ENCODE measurements at places on chromosomes 2 and 18.

DNA sequence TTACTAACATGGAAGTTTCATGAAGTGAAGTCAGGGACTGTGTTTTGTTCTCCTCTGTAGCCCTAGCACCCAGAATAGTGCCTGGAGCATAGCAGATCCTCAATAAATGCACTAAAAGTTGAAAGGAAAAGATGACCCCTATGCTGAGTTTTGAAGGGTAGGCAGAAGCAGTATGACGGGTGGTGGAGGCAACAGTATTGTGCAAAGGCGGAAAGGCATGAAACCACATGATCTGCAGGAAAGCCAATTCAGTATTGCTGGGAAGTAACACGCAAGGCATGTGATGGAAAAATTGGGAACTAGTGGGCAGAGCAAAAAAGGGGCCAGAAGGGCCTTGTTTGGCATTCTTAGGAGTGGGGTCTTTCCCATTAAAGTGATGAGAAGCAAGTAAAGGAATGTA is 23.1 kb downstream of the DTNB start:
- DNase-seq: no peak

- no peak for DNase-seq
Observed at GRCh38 chr2:62713837-62714236, 8.3 kb downstream of the EHBP1 start.

GRCh38 chr2:180021850-180022249 is 14.8 kb upstream of the CWC22 start:
- DNase-seq: no peak

GRCh38 chr2:220191031-220191430 is 563.6 kb downstream of the SLC4A3 start:
- no peak for DNase-seq

GRCh38 chr2:224799691-224800090 is 83.5 kb upstream of the CCDC195 start:
- DNase-seq: no peak

DNA sequence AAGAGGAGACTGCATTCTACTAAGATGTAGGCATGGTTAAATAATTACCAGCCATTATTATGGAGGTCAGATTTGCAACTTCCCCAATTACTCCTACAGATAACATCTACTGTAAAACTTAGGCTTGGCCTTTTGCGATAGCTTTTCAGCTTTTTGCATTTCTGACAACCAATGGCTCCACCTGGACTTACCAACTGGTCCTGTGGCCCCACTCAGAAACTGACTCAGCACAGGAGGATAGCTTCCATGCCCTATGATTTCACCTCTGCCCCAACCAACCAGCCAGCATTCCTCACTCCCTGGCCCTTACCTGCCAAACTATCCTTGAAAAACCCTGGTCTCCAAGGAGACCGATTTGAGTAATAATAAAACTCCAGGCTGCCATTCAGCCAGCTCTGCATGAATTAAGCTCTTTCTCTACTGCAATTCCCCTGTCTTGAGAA is 28.2 kb downstream of the TUBB6 start:
- DNase-seq: no peak

- DNase-seq: no peak
Observed at GRCh38 chr2:156803967-156804366, 367.8 kb downstream of the GPD2 start.

- no peak for DNase-seq
Observed at GRCh38 chr2:10303181-10303693, 533 bp downstream of the HPCAL1 start.

- no peak for DNase-seq
Observed at GRCh38 chr18:73918816-73919215, 228.8 kb downstream of the FBXO15 start.

DNA sequence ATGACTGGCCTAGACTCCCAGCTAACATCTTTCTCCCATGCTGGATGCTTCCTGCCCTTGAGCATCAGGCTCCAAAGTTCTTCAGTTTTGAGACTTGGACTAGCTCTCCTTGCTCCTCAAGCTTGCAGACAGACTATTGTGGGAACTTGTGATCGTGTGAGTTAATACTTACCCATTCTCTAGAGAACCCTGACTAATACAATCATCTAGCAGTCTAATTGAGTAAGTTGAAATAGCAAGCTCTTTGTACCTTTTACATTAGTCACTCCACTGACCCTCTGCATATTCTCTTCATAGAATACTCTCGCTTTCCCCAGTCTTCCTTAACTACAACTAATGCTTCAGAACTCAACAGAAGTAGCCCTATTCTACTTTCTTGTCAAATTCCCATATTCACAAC is 434.6 kb upstream of the NXPH2 start:
- no peak for DNase-seq

DNA sequence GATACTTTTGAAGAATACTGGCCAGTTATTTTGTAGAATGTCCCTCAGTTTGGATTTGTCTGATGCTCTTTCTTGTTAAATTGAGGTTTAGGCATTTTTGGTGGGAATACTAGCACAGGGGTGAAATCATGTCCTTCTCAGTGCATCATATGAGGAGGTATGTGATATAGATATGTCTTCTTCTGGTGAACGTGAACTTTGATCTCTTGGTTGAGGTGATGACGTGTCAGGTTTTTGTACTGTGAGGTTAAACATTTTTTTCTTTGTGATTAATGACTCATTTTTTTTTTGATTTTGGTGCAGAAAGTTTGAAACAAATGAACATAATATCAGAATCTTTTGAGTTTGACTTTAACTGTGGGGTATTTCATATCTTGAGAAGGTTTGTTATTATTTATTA is 11.0 kb downstream of the ZNF407 start:
- DNase-seq: no peak

GRCh38 chr2:71358931-71359671 is 27.5 kb downstream of the ZNF638 start:
- no peak for DNase-seq

DNA sequence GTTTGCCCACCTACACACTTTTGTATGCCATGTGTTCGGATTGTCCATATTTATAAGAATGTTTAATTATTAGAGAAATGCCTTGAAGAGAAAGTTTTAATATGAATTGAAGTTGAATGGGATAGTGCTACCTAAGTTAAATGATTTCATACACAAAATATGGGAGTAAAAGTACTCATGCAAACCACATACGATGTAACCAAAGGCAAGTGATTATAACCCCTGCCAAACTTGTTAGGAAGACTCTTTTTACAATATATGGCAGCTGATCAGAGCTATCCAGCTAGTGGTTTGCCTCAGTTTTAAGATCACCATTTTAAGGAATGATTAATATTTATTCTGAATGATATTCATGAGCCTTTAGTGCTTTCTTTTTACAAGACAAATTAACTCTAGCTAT is 106.7 kb downstream of the MYO1B start:
- DNase-seq: no peak

DNA sequence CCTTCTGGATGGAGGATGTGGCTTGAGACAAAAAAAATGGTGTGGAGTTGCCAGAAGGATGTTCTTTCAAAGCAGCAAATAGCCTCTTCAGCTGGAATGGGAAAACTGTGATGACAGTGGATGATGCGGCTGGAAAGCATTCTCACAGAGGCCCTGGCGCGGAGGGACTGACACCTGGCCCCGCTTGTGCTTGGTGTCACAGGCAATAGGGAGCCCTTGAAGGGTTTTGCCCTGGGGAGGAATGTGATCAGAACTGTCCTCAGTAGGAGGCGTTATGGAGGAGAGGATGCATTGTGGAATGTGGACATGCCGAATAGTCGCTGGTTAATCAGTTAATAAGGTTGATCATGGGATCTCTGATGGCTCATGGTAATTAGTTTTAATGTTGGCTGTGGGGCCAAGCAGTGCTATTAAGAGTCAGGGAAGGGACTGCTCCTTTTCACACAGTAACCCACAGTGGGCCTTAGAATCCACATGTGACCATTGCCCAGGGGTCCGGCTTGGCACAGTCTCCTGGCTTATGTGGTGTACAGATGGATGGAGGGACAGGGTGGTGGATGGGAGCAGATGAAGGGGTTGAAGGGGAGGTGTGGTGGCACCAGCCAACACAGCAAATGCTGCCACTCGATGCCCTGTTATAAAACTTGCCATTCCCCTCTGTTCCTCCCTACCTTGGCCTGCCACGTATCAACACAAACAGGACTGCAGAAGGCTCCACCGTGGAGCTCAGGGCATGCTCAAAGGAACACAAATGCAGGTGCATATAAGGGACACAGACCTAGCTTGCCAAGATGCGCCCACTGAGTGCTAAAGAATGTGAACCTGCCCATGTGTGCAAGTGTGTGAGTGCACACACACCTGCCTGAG is 71.7 kb downstream of the CIB4 start:
- no peak for DNase-seq

GRCh38 chr2:99605036-99605435 is 115.2 kb upstream of the REV1 start:
- no peak for DNase-seq

GRCh38 chr18:13447621-13448334 is 229.2 kb downstream of the LDLRAD4 start:
- DNase-seq: no peak

- DNase-seq: peak; percentile 53
Observed at GRCh38 chr2:152221839-152222238, 46.3 kb upstream of the STAM2 start.

DNA sequence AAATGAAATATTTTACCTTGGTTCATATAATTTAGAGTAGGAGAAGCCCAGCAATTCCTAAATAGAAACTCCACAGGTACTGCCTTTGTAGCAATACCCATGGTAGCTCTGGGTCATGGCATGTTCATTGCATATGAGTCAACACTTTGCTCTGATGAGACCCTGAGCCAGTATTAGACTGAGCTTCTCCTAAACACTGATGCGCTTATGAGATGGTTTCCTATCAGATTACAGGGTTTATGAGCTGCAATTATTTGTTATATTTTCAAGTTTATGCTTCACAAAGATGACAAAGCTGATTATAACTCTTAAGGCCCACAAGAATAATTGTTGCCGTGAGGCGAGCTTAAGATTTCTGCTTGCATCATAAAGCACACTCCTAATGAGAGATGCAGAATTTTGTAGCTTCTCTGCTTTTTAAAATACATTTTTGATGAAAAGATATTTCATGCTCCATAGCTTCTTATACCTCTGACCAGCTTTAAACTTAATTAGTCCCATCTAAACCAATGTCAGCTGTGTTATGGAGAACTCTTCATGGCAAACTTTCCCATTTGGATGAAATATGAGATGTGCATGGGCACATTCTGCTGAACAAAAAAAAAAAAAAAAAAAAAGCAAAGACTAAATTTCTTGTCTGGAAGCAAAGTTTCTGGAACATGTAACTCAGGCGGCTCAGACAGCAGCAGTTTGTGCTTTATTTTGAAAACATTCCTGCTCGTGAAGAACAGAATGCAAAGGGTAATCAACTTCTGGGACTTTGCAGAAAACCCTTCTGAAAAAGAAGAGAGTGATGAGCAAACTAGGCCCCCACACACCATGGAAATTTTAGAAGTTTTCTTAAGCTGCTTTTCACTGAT is 162.6 kb downstream of the KCNE4 start:
- DNase-seq: no peak

GRCh38 chr2:19574778-19575260 is 216.4 kb upstream of the OSR1 start:
- peak; percentile 35 for DNase-seq

DNA sequence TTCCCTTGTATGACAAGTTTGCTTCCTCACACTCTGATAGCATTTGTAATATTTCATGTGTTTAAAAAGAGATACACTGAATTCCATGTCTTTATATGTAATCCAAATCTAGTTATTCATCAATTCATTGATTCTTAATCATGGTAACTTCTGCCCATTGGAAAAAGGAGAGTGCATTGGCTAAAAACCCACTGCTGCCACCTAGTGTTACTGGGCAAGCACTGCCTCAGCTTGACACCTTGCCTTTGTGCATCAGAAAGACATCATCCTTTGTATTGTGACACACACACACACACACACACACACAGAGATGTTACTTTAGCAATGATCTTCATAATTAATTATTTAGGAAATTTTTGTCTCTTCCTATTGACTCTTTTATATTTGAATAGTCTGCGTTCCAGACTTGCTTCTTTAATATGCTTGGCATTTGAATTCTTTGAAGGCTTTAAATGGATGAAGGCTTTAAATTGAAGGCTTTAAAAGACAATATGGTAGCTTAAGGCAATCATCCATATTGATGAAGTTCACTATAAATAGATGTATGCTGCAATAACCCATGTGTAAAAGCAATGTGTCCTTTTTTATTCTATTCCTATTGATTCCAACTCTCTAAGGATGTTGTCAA is 414.2 kb upstream of the CHST9 start:
- peak; percentile 48 for DNase-seq

GRCh38 chr2:68253219-68254068 is 1.1 kb upstream of the PPP3R1 start:
- DNase-seq: peak; percentile 44

DNA sequence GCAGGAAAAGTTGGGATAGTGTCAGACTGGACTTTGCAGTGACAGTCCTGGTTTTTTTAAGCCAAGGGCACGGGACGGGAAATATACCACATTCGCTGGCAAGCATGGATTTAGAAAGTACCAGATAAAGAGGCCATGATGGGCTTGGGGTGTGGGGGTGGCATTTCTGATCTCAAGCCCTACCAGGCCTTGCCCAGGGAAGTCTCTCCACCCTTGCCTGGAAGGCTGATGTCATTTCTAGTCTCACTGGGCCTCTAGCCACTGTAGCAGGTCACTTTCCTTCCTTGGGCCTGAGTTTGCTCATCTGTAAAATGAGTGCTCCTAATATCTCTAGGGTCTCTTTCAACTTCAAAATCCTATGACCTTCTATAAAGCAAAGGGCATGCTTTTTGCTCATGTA is 1.8 kb downstream of the ZBTB7C start:
- no peak for DNase-seq

DNA sequence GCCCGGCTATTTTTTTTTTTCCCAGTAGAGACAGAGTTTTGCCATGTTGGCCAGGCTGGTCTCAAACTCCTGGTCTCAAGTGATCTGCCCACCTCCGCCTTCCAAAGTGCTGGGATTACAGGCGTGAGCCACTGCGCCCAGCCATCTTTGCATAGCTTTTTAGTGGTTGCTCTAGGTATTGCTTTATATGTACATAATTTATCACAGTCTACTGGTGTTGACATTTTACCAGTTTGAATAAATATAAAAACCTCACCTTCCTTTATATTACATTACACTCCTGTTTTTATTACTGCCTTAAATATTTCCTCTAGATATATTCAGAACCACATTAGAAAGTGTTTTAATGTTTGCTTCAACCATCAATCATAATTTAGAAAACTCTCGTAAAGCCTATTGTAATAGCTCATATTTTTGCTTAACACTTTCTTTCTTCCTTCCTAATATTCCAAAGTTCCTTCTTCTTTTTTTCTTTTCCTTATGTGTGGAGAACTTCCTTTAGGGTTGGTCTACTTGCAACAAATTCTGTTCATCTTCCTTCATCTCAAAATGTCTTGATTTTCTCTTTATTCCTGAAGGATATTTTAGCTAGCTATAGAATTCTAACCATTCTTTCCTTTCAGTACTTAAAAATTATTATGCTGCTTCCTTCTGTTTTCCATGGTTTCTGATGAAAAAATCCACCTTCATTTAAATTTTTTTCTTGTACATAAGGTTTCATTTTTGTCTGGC is 82.2 kb upstream of the DAPL1 start:
- no peak for DNase-seq

DNA sequence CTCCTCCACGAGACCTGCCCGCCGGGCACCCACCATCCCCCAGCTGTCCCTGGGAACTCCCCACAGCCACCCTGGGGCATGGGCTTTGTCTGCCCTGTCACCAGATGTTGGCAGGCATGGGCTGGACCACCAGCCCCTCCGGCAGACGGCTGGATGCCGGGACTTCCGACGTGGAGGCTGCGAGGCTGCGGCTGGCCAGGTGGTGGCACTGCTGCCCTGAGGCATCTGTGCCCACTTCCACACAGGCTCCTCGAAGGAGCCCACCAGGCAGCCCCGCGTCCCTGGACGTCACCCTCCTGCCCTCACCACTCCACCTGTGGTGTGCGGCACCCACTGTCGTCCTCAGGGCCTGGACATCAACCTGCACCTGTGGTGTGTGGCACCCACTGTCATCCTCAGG is 319.9 kb upstream of the SALL3 start:
- no peak for DNase-seq
